Activated CD8-positive, alpha-beta memory T cell treated with anti-CD3 and anti-CD28 coated beads for 1 hour (primary cell): ENCODE measurements at places on chromosomes 6 and 20.

DNA sequence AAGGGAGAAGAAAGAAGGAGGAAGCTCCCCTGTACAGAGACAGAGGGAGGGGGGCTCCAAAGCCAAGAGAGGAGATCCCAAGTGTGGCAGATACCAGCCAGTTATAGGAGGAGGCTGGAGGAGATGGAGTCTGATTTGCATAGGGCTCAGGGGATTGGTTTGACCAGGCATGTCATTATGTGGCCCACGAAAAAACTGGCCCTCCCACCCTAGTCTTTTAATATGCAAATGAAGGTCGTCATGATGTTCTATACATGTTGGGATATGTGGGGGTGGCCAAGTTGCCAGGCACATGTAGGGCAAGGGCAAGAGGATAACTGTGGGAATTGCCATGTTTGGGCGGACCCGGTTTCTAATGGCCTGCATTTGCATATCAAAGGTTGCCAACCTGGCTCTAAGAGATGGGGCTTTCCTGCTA lies 17.6 kb upstream of the ZFP64 start:
- no peak for DNase-seq

DNA sequence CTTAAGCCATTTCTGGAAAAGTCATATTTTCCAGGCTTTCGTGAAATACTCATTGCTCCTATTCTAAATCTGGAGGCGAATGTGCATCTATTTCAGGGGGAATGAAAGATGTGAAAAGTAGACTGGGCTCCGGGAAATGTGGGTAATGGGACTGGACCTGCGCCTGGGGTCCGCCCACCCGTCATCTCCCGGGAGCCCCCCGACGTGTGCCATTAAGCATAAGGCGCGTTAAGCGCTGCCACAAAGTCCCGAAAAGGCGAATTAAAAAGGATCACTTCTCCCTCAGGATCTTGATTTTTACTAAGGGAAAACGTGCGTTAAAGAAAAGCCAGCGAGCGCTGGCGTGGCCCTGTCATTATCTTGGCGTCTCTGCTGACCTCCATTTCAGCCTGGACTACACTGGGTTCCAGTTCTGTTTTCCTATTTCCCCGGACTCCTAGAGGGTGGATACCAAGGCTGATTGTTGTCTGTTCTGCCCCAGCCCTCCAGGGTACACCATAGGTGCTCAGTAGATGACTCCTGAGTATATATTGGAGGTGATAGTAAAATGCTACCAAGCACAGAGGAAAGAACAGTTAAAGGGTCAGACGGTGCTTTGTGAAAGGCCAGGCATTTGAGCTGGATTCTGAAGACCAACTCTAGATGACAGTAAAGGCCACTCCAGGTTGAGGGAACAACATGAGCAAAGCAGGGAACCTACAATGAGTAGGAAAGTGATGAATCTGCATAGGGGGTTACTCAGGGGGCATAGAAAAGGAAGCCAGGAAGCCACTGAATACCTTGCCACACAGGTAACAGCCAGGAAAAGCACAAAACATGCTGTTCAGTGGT lies 89.2 kb upstream of the ARID1B start:
- DNase-seq, result no peak

- no peak for DNase-seq
Observed at GRCh38 chr6:163335671-163336545, 78.6 kb upstream of the QKI start.

DNA sequence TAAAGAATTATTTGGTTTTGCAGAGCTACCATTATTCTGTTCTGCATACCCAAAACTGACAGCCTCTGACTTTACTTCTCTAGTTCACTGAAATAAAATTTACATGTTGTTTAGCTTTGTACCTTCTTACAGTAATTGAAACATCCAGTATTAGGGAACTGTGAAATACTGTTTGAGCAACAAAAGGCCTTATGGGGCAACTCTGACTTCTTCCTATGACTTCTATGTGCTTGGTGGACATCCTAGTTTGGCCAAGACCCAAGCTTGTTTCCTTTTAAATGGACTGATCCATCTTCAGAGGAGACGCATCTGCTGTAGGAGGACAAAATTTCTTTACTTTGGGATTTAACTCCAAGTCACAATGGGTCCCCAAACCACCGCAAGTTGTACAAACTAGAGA lies 44.7 kb downstream of the NR2E1 start:
- DNase-seq, result no peak

DNA sequence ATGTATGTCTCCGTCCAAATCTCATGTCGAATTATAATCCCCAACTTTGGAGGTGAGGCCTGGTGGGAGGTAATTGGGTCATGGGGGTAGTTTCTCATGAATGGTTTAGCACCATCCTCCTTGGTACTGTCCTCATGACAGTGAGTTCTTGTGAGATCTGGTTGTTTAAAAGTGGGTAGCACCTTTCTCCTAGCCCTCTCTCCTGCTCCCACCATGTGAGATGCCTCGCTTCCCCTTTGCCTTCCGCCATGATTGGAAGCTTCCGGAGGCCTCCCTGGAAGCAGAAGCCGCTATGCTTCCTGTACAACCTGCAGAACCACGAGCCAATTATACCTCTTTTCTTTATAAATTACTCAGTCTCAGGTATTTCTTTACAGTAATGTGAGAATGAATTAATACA lies 123.1 kb downstream of the FYN start:
- DNase-seq, result no peak

- DNase-seq, result no peak
Observed at GRCh38 chr6:17169291-17169690, 67.4 kb downstream of the STMND1 start.

- no peak for DNase-seq
Observed at GRCh38 chr6:134105940-134106339, 53.5 kb upstream of the SLC2A12 start.

GRCh38 chr6:16097382-16098171 lies 31.3 kb upstream of the MYLIP start:
- no peak for DNase-seq

GRCh38 chr6:109296452-109296851 lies 85.8 kb downstream of the CD164 start:
- no peak for DNase-seq

DNA sequence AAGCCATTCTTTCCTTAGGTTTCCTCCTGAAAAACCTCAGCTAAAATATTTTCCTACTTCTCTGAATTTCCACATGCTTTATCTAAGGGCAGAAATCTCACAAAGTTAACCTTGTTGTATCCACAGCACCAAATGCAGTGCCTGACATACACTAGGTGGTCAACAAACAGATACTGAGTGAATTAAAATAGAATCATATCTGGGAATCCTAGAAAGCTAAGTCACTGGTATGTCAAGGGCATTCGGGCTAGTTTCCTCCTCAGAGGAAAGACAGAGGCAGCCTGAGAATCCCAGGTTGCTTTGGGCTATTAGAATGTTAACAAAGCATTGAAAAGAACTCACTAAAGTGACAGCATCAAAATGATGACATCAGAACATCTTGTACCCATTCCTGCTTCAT lies 132.7 kb upstream of the F13A1 start:
- no peak for DNase-seq
